Glutamatergic neuron (in vitro differentiated cells): ENCODE measurements at places on chromosomes 12 and 14.

- DNase-seq = no peak
Observed at GRCh38 chr14:51463461-51463860, 188.2 kb upstream of the FRMD6 start.

GRCh38 chr12:34107016-34107415 is 84.7 kb downstream of the ALG10 start:
- no peak for DNase-seq

DNA sequence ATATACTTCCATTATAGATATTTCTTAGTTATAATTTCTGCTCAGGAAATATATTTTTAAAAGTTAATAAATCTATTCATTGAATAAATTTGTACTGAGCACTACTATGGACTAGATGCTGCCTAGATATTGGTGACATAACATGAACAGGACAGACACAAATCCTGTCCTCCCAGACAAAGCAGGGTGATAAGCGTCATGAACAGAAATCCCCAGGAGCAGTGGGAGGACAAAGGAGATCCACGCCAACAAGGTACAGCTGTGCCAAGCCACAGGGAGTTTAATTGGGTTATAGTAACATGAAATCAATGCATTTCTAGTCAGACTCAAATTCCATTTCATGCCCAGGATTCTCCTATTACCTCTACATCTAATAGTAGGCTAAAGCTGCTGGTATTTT is 171.8 kb upstream of the CPNE8 start:
- DNase-seq = no peak

- peak; percentile 88 for DNase-seq
Observed at GRCh38 chr12:105330283-105330930, at the start of gene C12orf75. Gene C12orf75, plus strand, starts transcription at chr12:105330691. Its CDS starts 201 bp downstream, at chr12:105330892.

DNA sequence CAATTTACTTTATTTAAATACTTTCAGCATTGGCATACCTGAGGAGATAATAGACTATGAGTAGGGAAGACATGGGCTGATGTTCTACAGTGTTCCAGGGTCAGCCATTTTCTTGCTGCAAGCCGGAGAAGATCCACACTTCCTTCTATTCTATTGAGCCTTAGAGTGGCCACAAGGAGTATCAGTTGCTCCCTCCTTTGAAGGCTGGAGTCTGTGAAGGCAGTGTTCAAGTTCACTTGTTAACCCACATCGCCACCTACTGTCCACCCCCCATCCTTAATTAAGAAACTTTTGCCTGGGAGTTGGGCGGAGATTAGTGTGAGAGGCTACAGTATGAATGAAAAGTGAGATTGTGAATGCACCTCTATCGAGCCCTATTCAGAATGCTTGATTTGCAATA is 666.6 kb downstream of the NRXN3 start:
- peak; percentile 72 for DNase-seq

DNA sequence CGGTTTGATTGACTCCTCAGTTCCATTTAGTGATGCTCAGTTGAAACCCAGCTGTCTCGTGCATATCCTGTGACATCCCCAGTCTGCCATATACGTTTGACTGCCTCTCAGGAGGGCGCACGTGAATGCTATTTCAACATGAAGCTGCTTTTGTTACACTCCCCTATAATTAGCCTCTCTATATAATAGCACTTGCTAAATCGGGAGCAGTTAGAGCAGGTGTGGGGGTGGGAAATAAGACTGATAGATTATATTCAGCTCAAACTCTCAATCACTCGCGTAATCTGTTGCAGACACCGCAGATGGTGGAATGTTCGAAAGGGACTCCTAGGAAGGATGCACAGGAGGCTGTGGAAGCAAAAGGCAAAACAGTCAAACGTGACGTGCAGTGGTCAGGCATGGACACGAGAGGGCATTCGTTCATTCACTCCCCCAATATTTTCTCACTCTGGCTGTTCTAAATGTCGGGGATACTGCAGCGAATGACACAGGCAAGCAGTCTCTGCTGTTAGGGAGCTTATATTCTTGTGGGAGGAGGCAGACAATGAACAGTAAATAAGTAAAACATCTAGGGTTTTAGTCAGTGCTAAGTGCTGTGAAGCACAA is 29.8 kb downstream of the KCNA1 start:
- DNase-seq = no peak

DNA sequence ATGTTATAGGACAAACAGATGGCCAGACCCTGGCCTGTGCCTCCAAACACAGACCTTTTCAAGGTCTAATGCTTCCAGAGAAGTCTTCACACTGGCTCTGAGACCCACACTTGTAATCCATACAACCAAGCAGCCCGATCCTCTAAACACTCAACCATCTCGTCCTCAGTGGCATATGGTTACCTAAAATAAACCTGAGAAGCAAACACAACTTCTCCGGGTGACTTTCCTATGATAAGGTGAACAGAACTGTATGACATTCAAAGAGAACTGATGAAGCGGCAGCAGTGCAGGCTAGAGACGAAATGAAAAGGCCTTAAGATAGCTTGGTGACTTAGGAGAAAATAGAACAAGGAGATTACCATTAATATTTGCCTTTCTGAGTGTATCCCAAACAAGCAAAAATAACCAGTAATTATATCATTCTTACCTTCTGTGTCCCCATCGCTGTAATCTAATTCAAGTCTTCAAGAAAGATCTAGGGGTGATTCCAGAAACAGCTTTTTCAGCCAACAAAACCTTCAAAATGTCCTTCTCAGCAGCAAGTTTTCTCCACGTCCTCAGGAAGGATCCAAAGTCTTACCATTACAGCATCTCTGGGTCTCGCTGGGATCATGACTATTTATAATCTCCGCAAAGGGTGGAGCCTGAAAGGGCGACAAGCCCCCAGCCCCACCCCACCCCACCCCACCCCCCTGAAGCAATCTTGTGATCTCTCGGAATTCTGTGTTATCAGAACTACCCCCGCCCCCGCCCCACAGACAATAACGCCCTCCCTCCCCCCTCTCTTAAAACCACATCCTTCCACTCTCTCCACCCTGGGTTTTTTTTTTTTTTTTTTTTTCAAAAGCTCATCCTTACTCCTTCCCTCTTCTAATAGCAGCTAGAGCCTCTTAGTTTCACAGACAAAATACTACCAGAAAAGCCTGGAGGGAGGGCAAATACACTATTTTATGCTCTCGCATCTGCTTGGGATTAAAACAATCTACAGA is at the start of gene SLC2A3:
Gene SLC2A3, minus strand, starts transcription at position 598 of the 992 bp plus-strand sequence. Its CDS starts 153 bp downstream, at position 445.
- DNase-seq = peak; percentile 49

GRCh38 chr14:69055125-69055524 is 76.0 kb upstream of the ACTN1 start:
- no peak for DNase-seq

DNA sequence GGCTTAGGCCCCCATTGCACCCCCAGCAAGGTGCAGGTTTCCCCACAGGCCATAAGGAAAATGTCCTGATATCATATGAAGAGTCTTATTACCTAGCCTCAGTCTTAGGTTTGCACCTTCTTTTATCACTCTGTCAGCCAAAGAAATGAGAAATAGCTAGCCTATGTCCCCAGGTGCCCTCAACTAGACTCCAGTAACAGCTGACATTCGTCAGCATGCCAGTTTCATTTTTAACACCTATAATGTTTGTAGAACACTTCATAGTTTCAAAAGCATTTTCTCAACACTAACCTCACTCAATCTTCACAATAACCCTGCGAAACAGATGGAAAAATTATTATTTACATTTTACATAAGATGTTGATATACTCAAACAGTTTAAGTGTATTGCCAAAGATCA is 24.0 kb upstream of the OR10P1 start:
- no peak for DNase-seq

DNA sequence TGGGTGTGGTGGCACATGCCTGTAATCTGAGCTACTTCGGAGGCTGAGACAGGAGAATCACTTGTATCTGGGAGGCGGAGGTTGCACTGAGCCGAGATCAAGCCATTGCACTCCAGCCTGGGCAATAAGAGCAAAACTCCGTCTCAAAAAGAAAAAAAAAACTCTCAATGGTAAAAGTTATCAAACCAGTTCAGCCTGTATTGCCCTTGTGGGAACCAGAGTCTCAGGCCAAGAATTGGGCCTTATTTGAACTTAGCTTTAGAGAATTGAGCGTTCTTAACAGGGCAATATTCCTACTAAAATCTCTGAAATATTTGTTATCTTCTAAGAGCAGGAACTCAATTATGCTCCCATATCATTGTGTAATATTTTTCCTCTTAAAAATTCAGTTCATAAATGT is 7.7 kb upstream of the MDM2 start:
- DNase-seq = no peak

DNA sequence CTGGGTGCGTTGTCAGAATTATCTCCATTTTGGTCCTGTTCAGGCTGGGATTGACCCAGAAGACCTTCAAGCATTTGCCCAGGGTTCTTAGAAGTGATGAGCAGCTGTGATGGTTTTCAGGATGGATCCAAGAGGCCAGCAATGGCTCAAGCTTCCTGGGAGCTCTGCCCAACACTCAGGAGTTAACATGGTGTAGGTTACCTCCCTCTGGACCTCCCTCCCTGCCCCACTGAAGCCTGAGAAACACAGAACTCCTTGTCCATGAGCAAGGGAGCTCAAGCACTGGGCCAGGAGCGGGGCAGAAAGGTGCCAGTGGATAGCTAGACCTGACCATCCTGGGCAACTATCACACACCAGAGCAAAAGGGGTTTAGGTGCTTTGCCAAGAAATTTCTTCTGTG is 148.4 kb upstream of the FKBP4 start:
- DNase-seq = no peak

DNA sequence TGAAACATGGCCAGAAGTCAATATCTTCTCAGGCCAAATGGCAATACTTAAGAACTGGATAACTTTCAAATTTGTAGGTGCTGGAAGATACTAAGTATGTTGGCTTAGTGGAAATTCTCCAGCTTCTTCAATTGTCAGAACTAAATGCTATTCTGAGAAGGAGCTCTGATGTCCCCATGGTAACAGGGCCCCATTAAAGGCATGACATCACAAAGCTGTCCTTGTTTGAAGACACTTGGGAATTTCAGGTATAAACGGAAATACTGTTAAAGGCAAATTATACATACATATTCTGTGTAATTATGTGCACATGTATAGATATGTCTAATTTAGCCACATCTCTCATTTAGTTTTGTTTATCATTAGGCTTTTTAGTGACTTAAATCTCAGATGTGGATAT is 210.0 kb upstream of the SEL1L start:
- DNase-seq = no peak
